ENCODE measurements at places on chromosomes 5 and 9.

GRCh38 chr5:74767579-74767913 lies 497 bp downstream of the NSA2 start:
- DNase-seq = no peak

GRCh38 chr5:171801839-171802238 lies 16.2 kb downstream of the SMIM23 start:
- DNase-seq = no peak

GRCh38 chr5:149260761-149261160 lies 10.9 kb upstream of the AFAP1L1 start:
- no peak for DNase-seq

GRCh38 chr5:32096891-32097595 lies 77.1 kb downstream of the GOLPH3 start:
- DNase-seq = no peak

DNA sequence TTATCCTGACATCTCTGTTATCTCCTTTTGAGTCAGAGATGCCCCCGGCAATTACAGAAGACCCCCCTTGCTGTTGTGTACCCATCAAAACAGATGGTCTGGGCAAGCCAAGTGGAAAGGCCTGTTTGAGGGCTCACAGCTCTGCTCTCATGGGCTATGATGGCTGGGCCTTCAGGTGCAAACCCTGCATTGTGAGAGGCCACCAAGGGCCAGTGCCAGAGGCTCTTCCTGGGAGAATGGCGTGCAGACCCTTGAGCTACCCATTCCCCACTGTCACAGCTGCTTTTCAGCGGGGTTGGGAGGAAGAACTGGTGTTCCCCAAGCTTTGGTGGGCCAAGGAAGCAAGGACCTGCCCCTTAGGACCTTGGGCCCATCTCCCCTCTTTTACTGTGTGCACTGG lies 174.7 kb upstream of the PPP1R26 start:
- DNase-seq = no peak

GRCh38 chr5:76818844-76819831 lies at the start of gene F2RL1:
F2RL1 (plus strand) TSS chr5:76819030; CDS start chr5:76819183, 153 bp downstream.
- peak; percentile 90 for DNase-seq
